ENCODE measurements at places on chromosomes 7 and 10.

GRCh38 chr10:83522881-83523386 lies 616.4 kb upstream of the GHITM start:
- DNase-seq = no peak

GRCh38 chr7:16235147-16236114 lies 185.9 kb downstream of the CRPPA start:
- DNase-seq = no peak

DNA sequence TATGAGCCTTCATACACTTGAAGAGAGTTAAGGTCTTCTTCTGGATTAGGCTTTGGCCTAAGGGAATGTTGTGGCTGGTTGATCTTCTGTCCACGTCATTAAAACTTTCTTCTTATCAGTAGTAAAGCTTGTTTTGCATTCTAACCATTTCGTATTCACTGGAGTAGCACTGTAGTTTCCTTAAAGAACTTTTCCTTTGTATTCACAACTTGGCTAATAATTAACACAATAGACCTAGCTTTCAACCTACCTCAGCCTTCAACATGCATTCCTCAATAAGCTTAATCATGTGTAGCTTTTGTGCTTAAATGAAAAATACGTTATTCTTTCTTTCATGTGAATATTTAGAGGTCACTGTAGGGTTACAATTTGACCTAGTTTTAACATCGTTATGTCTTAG lies 42.8 kb downstream of the AKR1C8 start:
- DNase-seq = no peak

- DNase-seq = no peak
Measured at GRCh38 chr10:29426420-29426819, 137.6 kb downstream of the LYZL1 start.

DNA sequence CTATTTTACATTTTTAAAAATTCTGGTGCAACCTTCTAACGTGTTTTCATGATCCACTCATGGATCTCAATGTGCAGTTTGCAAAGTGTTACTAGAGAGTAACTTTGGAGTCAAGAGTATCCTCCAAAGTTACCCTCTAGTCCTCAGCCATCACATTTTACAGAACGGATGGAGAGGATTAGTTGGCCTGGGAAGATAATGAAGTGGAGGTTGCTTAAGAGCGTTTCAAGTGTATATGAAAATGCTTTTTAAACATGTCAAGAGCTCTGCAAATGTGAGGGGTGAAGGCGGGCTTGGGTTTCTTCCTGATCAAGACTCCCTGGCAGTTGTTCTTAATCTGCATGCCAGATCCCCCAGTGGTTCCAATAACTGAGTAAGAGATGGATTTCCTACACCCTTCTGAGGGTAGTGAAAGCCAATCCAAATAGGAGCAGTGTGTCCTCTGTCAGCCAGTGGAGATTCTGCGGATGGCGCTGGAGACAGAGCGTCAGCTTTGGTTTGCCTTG lies 299.4 kb upstream of the NPVF start:
- DNase-seq = no peak

Measured in upper lobe of right lung (tissue), 1 donor.